Activated naive CD4-positive, alpha-beta T cell (primary cell): ENCODE measurements at places on chromosomes 16 and 17.

DNA sequence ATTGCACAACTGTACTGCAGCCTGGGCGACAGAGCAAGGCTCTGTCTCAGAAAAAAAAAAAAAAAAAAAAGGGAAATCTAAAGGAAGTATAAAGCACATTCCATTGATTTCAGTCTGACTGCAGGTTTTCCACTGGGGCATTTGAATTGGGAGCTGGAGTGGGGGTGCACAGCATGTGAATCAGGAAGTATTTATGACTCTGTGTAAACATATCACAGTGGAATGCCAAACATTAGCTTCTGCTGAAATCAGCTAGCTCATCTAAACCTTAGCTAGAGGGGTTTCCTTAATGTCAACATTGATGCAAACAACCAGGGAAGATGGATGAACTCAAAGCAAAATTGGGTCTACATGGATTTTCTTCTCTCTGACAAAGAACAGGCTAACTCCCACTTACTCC, 641.0 kb upstream of the EEF2KMT start:
- DNase-seq, result no peak

DNA sequence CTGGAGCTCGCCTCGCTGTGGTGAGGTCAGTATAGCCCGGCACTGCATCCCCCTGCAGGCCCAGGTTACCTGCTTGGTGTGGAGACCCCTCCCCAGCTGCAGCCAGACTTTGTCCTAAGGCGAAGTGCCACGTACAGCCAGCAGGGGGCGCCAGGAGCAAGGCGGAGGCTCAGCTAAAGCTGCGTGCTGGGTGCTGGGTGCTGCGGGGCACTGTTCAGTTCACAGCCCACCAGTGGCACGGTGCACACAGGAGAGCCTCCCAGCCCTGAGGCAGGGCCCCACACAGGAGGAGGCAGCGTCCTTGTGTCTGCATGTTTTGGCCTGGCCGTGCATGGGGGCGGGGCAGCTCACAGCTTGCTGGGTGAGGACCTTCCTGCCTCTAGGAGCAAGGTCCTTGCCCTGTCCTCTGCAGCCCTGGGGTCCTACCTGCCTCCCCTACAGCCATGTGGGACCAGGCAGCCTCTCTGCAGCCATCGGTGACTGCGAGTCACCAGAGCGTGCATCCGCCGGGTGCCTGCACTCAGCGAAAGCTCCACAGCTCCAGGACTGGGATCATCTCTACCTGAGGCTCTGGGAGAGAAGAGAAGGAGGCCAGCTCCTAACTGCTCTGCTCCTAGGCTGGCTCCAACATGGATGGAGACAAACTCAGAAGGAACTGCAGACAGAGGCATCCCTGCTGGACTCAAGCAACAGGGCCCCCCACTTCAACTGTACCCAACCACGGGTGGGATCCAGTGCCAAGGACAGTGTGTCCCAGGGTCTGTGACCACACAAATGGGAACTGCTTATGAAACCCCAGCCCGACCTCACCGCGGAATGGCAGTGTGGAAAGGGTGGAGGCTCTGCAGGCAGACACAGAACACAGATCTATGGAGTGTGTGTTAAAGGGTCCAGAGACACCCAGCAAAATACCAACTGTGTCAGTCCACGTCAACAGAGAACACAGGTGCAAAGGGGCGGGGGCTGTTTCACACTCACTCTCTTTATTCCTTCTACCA, 19.0 kb downstream of the SLC7A5 start:
- peak; percentile 78 for DNase-seq

DNA sequence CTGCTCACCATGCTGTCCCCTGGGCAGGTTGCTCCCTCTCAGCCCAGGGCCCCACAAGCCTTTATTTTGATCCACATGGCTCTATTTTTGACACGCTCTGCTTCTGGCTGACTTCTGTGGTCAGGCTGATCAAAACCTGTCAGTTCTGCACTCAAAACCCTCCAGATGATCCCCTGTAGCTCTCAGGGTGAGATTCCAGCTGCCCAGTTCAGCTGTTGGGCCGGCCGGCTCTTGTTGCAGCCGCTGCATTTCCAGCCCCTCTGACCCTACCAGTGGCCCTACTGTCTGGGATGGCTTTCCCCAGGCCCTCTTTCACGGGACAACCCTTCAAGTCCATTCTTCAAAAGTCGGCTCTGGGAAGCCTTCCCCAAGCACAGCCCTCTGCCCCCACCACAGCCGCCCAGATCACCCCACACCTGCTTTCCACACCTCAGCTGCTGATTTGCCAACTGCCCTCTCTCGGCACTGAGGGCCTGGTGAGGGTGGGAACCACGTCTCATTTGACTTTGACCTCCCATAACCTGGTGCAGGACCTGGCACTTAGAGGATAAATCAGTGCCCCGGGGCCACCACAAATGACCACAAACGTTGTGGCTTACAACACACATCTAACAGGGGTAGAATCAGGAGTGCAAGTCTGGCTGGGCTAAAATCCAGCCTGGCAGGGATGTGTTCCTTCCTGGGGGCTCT, 16.3 kb upstream of the CACNG4 start:
- no peak for DNase-seq

DNA sequence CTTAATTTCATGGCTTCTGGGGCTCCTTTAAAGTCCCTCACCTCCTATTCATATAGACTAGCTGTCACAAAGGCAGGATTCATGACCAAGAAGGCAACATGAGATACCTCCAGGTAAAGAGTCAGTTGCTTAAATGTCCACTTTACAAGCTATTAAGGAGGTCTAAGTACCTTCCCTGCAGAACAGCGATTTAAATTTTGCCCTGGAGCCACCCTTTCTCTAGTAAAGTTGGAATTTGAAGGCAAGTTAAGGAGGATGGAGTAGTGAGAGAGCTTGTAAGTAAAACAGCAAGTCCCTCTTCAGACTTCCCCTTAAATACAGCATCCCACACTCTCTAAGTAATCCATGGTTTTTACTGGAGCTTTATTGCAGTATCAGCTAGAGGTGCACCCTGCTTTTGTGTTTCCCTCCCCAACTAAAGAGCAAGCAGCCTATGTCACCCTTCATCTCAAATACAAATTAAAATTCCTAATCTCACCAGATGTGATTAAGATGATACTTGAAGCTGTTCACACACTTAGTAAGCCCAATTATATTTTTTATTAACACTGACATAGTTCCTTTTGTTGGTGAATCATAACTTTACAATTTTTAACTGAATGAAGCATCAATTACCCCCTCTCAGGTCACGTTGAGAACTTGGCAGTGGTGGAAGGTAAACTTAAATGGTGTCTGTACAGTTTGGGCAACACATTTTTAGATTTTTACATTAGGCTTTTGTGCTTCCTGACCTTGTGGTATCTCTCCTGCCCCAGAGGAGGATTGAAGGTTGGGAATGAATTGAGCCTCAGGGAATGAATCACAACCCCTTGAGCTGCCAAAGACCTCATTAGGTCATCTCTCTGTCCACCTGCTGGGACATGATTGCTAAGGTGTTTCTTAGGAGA, 108.9 kb downstream of the TANGO6 start:
- no peak for DNase-seq
